ENCODE measurements at places on chromosomes 3 and 15. TPM values are rescaled to one million over a fixed set of nuclear protein-coding genes. Genes with fewer than 3 reads are reported as not detected.

DNA sequence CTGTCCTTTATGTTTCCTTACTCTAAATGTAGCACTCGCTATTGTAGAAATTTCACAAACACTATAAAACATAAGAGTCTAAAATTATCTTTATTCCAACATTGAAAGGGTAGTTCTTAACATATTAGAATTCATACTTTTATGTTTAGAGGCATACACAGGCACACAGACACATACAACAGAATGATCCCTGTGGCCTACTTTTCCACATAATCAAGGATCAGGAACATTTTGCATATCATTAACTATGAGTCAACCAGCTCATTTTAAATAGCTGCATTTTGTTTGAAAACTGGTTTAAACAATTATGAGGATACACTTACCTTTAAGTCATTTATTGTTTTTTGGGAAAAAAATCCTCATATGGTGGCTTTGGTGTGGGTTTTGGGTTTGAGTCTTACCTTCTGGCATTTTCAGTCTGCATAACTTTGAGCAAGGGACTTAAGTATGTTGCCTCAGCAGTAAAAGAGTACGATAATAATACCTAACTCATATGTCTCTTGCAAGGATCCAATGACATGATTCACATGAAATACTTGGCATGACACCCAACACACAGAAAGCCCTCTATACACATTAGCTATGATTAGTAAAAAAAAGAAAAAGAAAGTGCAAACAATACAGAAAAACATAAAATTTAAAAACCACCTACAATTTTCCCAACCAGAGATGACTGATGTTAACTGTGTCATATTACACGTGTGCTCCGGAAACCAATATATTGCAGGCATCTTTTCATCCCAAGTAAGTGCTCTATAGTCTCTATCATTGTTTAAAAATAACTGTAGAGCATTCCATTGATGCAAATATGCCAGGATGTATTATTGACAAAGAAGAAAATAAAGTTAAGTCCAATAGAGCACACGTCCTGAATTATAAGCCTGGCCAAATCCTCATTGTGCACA lies 213.1 kb upstream of the ADAMTS9 start:
- no peak for ATAC-seq

GRCh38 chr3:180274536-180274935 lies 237.8 kb upstream of the PEX5L start:
- ATAC-seq: no peak

GRCh38 chr3:5128849-5129248 lies 6.8 kb downstream of the ARL8B start:
- no peak for ATAC-seq

The PLSCR4 gene
- total RNA-seq: 42.0 TPM
